ENCODE measurements at places on chromosomes 16 and 17. TPM values are rescaled to one million over a fixed set of nuclear protein-coding genes. Genes with fewer than 3 reads are reported as not detected.

Gene PRAC2
- not detected for total RNA-seq

Gene MYLK3
- total RNA-seq = not detected

Gene KRT20
- total RNA-seq = not detected

Gene HSF5
- total RNA-seq = not detected

Gene GNGT2
- total RNA-seq = not detected

Gene EVPLL
- total RNA-seq = not detected

GRCh38 chr17:48238933-48239602, 131.5 kb downstream of the SNX11 start:
- no peak overlapping the region for H3K27ac ChIP-seq
- no peak for DNase-seq
- H3K27me3 ChIP-seq = no peaks in the 10 kb centered on the region
- no peak overlapping the region for H3K4me3 ChIP-seq

- DNase-seq = peak; percentile 47
- peaks cover 36% of the 10 kb centered on the region for H3K4me1 ChIP-seq
- H3K27me3 ChIP-seq = no peaks in the 10 kb centered on the region
- H3K36me3 ChIP-seq = no peaks in the 10 kb centered on the region
Observed at GRCh38 chr16:66416136-66416535, 11.0 kb upstream of the BEAN1 start.

DNA sequence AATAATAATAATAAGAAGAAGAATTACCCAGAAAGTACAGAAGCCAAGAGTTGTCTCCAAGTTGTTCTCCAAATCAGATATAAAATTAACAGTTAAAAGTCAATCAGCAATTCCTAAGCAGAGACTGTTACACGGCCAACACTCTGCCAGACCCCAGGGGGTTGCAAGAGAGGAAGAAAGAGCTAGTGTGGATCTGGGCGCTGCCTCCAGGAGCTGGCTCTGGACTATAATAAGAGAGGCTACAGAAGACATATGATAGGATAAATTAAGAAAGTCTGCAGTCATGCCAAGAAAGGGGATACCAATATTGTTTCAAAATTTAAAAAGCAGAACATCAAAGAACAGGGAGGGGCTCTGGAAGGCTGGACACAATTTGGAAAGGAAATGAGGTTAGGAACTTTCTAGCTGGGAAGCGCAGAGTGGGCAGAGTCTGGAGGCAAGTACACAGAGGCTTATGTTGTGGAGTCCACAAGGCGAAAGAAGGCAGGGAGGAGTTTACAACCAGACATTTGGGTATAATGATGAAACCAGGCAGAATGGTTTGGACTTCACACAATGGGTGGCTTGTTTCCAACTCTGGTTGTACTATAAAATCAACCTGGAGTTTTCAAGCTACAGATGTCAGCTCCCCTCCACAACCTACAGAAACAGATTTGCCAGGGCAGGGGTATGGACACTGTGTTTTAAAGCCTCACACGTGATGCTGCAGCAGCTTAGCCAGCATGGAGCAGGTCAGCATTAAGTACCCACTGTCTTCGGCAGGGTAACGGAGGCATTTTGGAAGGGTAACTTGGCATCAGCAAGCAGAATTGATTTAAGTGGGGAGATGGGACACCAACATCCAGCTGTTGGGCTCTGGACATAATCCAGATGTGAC, 49.4 kb downstream of the SLC39A11 start:
- DNase-seq = peak; percentile 65
- no peaks in the 10 kb centered on the region for H3K36me3 ChIP-seq
- H3K4me3 ChIP-seq = 0 out of 2 replicates have a peak overlapping the region, but pooled peaks have one; percentile 5

GRCh38 chr17:65374966-65375365, 186.5 kb downstream of the AXIN2 start:
- H3K27ac ChIP-seq = no peak overlapping the region
- no peaks in the 10 kb centered on the region for H3K36me3 ChIP-seq
- H3K27me3 ChIP-seq = peaks cover 8% of the 10 kb centered on the region
- H3K4me1 ChIP-seq = no peaks in the 10 kb centered on the region

GRCh38 chr16:65218348-65218747, 96.5 kb upstream of the CDH11 start:
- H3K36me3 ChIP-seq = no peaks in the 10 kb centered on the region
- H3K4me1 ChIP-seq = no peaks in the 10 kb centered on the region
- H3K4me3 ChIP-seq = no peak overlapping the region
- no peaks in the 10 kb centered on the region for H3K27me3 ChIP-seq
- DNase-seq = no peak

- peak; percentile 67 for DNase-seq
- H3K4me1 ChIP-seq = no peaks in the 10 kb centered on the region
- H3K4me3 ChIP-seq = no peak overlapping the region
- peaks cover 24% of the 10 kb centered on the region for H3K36me3 ChIP-seq
Observed at GRCh38 chr17:17254036-17254435, 17.1 kb upstream of the FLCN start.

DNA sequence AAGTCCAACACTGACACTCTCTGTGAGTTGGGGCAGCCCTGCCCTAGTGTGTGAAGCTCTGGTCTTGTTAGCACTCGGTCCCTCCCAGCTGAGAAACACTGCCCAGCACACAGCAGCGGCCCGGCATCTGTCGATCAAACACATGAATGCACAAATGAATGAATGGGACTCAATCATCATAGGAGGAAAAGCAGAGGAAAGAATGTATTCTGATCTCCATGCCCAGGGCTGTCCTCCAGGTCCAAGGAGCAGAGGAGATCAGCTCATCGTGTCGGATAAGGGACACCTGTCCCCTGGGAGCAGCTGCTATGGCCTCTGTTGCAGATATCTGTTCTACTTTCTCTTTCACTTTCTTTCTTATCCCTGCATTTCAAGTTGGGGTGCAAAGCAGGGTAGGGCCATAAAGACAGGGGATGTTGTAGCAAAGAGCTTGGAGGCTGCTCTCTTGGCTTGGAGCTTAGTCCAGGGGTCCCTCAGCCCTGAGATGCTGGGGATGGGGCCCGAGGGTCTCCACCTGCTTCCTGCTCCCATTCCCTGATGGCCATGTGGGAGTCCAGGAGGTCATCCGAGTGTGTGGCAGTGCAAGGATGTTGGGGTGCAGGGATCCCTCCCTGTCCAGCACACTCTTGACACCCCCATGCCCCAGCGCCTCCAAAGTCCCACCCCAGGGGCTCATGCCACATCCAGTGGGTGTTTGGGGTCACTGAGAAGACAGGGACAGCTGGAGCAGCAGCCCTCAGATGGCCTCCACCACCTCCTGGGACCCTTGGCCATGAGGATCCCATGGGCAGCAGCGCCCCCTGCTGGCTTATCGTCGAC, 88.2 kb downstream of the IRF8 start:
- H3K4me1 ChIP-seq = no peaks in the 10 kb centered on the region
- H3K27me3 ChIP-seq = peaks cover 95% of the 10 kb centered on the region
- no peak for DNase-seq
- H3K4me3 ChIP-seq = 0 out of 2 replicates have a peak overlapping the region, but pooled peaks have one; percentile 43
- H3K36me3 ChIP-seq = no peaks in the 10 kb centered on the region

- H3K27ac ChIP-seq = no peak overlapping the region
- no peaks in the 10 kb centered on the region for H3K4me1 ChIP-seq
- peaks cover 11% of the 10 kb centered on the region for H3K27me3 ChIP-seq
Observed at GRCh38 chr17:41710472-41711090, 1.6 kb upstream of the GAST start.

- H3K27ac ChIP-seq = no peak overlapping the region
- no peaks in the 10 kb centered on the region for H3K27me3 ChIP-seq
- no peak overlapping the region for H3K4me3 ChIP-seq
- H3K36me3 ChIP-seq = peaks cover 47% of the 10 kb centered on the region
- DNase-seq = no peak
Observed at GRCh38 chr16:4825196-4825595, 21.9 kb downstream of the GLYR1 start.

DNA sequence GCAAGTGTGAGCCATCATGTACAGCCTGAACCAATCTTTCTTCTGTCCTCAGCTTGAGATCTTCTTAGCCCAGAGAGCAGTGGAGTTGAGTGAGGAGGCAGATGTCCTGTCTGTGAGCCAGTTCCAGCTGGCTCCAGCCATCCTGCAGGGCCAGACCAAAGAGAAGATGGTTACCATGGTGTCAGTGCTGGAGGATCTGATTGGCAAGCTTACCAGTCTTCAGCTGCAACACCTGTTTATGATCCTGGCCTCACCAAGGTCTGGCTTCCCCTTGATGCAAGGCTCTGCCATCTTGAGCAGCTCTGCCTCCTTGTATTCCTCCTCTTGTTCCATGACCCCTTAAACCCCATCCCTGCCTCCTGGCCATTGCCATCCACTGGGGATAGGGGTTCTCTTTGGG, 9.6 kb downstream of the CDK5RAP3 start:
- no peak overlapping the region for H3K4me3 ChIP-seq
- DNase-seq = no peak
- no peak overlapping the region for H3K27ac ChIP-seq
- peaks cover 13% of the 10 kb centered on the region for H3K36me3 ChIP-seq
- H3K4me1 ChIP-seq = no peaks in the 10 kb centered on the region
- no peaks in the 10 kb centered on the region for H3K27me3 ChIP-seq

DNA sequence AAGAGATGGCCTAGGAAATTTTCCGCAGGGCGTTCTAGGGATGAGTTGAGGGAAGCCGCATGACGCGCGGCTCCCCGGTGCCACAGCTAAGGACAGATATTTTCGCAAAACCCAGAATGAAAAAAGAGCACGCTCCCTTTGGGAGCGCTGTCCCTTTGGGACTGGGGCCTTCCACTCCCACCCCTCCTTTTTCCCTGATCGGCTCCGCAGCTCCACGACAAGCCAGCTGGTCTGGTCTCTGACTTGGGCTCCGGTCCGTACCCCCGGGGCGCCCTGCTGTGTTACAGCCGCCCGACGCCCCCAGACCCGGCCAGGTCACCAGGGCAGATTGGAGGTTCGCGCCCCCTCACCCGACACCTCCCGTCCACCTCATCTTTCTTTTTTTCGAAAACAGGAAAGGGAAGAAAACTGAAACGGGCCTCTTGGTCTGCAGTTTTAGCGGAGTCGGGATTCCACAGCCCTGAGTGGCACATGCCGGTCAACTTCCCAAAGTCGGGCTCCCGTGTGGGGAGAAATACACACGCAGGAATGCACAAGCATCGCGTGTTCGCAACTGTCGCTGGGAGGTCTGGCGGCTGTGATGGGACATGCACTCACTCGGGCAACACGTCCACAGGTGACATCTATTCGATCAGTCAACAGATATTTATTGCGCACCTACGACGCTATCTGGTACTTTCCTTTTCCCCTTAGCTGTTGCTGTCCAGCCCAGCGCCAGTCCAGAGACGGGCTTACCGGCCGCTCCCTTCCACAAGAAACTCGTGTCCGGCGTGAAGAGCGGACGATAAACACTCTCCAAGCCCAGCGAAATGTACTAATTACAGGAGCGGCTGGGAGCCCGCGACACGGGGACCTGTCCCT, 3.9 kb upstream of the SOX9 start:
- no peak overlapping the region for H3K27ac ChIP-seq
- no peaks in the 10 kb centered on the region for H3K36me3 ChIP-seq
- H3K4me1 ChIP-seq = peaks cover 11% of the 10 kb centered on the region
- H3K27me3 ChIP-seq = no peaks in the 10 kb centered on the region

GRCh38 chr17:74863420-74864296, 4.0 kb upstream of the GRIN2C start:
- no peak for DNase-seq
- H3K27me3 ChIP-seq = peaks cover 29% of the 10 kb centered on the region
- H3K4me1 ChIP-seq = no peaks in the 10 kb centered on the region
- no peak overlapping the region for H3K27ac ChIP-seq
- no peaks in the 10 kb centered on the region for H3K36me3 ChIP-seq

DNA sequence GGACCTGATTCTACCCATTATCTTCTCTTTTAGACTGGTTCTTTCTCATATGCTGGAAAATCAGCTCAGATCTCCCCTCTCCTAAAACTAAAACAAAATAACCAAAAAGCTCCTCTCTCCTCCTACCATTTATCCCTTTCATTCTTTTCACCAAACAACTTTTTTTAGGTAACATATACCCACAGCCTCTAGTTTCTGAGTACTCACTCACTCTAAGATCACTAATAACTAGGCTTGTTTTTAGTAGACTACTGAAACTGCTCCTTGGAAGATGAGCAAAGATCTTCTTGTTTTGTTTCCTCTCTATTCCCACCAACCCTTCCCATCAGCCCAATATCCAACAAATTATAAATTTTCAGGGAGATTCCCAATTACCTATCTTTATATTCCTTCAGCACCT, 129.0 kb downstream of the SKAP1 start:
- no peak overlapping the region for H3K27ac ChIP-seq
- DNase-seq = no peak
- H3K4me1 ChIP-seq = no peaks in the 10 kb centered on the region
- no peaks in the 10 kb centered on the region for H3K36me3 ChIP-seq
- no peak overlapping the region for H3K4me3 ChIP-seq

DNA sequence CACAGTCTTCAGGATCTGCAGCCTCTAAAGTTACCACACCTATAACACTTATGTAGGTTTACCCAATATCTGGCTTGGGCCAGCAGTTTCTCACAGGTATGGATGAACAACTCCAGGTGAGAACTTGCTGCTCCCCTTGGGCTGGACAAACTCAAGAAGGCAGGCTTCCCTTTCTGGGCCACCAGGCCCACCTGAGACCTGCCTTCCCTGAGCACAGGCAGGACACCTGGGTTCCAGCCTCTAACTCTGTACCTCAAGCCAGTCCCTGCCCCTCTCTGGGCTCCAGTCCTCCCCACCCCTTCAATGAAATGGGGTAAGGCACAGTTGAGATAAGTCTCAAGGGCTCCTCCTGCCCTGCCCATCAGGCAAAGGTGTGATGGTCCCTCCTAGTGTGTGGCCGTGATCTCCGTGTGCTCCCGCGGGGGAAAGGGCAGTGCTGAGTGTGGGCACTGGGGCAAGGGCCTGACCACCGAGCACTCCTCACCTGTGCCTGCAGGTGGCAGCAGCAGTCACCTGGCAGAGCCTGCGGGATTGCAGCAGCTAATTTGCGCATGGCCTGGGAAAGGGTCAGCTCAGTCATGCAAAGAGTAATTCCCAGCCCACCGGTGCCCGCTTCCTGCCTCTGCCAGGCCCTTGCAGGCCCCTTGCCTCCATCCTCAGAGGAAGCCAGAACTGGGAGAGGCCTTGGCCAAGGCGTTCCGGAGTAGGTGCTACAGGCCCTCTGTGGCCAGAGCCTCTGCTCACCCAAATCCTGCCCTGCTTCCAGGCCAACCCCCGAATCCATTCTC, 28.2 kb upstream of the ADGRG1 start:
- no peak overlapping the region for H3K4me3 ChIP-seq
- no peak overlapping the region for H3K27ac ChIP-seq
- DNase-seq = peak; percentile 57
- no peaks in the 10 kb centered on the region for H3K4me1 ChIP-seq
- H3K27me3 ChIP-seq = peaks cover 7% of the 10 kb centered on the region
- no peaks in the 10 kb centered on the region for H3K36me3 ChIP-seq

GRCh38 chr16:88382491-88383400, at the start of gene ZNF469:
TSS of gene ZNF469 (plus strand) at chr16:88382959. CDS start at chr16:88427471, 44,512 bp downstream.
- no peaks in the 10 kb centered on the region for H3K4me1 ChIP-seq
- DNase-seq = peak; percentile 77
- H3K27me3 ChIP-seq = no peaks in the 10 kb centered on the region
- H3K4me3 ChIP-seq = peak within 1 kb of the TSS; percentile 80

DNA sequence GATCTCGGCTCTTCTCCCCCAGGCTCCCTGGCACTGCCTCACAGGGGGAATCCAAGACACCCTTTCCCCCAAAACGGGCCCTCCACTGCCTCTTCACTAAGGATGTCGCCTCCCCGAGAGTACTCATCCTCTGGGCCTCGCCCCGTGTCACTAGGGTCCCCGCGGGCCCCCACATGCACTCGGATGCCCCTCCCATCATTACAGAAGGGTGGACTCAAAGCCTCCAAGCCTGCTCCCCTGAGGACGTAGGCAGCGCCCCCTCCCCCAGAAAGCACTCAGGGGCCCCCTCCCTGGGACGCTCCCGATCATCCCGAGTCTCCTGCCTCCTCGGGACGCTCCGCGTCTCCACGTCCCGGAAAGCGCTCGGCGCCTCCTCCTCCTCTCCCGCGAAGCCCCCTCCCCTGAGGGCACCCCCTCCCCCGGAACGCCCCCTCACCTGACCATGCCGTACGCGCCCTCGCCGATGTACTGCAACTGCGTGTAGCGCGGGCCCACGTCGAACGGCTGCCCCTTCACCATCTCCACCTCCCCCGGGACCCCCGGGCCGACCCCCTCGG, 338 bp downstream of the MAPK3 start:
- H3K27ac ChIP-seq = 0 out of 2 replicates have a peak overlapping the region, but pooled peaks have one; percentile 25
- H3K4me3 ChIP-seq = peak overlapping the region; percentile 86
- peak; percentile 40 for DNase-seq
- H3K27me3 ChIP-seq = no peaks in the 10 kb centered on the region

Data from GM23248 (cell line).